BE2C (cell line): ENCODE measurements at places on chromosomes 4 and X.
A peak's percentile ranks its signal among the peaks of the same experiment; 100 is the strongest.

DNA sequence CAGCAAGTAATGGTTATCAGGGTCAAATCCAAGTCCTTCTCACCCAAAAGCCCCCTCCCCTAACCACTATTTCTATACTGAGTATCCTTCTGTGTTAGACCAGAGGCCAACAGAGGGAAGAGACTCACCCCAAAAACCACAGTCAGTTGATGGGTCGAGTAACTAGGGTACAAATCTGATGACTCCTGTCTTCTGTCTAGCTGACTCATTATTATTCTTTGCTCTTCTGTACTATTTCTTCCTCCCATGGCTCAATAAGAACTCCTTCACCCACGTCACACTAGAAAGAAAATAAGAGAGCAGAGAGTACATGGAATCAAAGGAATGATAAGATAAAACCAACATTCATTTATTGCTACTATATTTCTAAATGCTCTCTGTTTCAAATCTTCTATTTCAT lies 2.0 kb downstream of the RAB40A start:
- DNase-seq: no peak

GRCh38 chrX:1876041-1876440 lies 261.2 kb downstream of the ASMT start:
- no peak for DNase-seq

GRCh38 chrX:52261125-52261462 lies 76.4 kb downstream of the MAGED4 start:
- no peak for DNase-seq

GRCh38 chrX:152907084-152907651 lies 9.3 kb downstream of the ZNF185 start:
- DNase-seq: peak; percentile 78

- DNase-seq: no peak
Observed at GRCh38 chr4:77145842-77146185, 11.2 kb upstream of the CCNG2 start.

DNA sequence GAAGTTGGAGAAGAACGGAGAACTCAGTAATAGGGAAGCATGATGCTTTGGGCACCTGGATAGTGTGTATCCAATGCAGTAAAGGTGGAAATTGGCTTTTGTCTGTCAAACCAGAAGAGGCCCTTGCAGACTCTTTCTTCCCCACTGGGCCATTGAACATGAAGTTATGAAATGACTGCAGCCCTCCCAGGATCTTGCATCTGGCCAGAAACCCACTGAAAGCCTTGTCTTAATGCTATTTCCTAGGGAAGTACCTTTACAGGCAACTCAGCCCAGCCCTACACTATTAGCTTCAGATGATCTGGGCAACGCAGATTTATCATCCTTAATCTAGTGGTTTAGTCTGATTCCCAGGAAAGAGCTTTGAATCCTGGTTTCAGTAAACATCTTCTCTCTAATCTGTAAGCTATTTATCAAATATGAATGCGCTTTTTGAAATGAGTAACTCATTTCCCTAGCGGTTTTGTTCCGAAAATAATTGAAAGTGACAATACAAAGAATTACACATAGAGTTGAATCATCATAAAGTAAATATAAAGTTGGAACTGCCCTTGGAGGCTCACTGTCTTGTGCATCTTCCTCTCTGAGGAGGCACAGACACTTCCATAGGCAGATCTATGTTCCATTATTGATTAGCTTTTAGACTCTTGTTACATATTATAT lies 464.1 kb downstream of the IDS start:
- no peak for DNase-seq

DNA sequence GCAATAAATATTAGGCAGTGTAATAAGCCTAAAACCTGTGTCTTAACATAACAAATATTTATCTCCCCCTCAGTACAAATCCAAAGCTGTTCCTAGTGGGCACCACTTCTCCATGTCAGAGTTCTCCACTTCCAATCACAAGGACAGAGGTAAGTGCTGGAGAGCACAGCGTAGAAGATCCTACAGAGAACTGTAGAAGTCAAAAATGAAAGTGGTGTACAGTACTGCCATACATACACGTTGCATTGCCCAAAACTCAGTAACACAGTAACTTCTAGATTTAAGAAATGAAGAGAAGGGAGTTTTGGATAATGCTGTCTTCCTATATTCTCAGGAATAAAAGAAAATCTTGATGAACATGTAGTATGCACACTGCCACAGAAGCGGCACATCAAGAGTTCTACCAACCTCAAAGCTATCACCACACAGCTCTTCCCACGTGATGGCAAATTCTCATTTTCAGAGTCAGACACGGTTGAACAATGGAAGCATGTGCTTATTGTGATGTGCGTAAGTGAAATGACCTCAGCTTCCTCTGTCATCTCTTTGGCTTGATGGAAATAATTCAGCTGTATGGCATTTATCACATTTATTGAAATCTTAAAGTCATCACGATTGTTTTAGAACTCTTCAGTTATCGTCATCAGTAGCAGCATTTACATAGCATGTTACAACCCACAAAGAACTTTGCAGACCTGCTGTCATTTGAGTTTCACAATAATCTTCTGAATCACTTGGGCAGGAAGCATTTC lies 27.1 kb upstream of the SPANXN4 start:
- DNase-seq: no peak

GRCh38 chr4:139470997-139471665 lies 17.2 kb downstream of the RAB33B start:
- DNase-seq: no peak

- no peak for DNase-seq
Observed at GRCh38 chr4:4256799-4257198, 8.8 kb upstream of the TMEM128 start.

DNA sequence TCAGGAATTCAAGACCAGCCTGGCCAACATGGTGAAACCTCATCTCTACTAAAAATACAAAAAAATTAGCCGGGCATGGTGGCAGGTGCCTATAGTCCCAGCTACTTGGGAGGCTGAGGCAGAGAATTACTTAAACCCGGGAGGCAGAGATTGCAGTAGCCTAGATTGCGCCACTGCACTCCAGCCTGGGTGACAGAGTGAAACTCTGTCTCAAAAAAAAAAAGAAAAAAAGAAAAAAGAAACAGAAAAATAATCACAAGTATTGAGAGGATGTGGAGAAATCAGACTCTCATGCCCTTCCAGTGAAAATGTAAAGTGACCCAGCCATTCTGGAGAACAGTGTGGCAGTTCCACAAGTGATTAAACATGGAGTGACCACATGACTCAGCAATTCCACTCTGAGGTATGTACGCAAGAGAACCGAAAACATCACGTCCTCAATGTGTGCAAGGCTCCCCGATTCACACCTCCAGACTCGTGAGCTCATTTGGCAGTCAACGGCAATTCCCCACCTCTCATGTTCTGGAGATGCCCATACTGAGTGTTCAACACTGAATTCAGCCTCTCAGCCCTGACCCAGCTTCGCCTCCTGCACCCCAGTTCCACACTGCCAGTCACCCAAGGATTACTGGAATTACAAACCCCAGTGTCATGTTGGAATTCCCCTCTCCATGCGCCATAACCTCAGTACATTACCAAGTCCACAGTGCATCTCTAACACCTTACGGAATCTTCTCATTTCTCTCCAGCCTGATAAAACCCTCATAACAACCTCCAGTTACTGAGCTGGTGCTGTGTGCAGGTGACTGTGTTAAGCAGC lies 21.1 kb downstream of the ACOX3 start:
- DNase-seq: no peak

- DNase-seq: no peak
Observed at GRCh38 chrX:139639253-139639652, 68.7 kb downstream of the MCF2 start.

DNA sequence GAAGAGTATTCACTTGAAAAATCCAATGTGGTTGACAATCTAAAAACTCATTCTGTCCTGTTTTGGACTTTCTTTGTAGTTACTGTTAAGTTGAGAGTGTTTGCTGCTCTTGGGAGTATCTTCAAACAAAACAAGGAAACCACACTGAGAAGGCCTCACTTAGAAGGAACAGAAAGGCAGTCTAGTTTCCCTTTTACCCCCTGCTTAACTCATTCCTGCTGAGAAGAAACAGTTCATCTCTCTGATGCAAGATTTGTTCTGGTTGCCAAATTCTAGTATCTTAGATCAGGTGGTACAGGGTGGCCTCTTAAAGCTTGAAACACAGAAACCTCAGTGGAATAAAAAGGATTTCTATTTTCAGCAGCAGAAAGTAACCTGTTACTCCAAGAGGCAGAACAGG lies 41.4 kb downstream of the GUCY2F start:
- no peak for DNase-seq

GRCh38 chrX:47176101-47176740 lies 17.4 kb upstream of the UBA1 start:
- no peak for DNase-seq

DNA sequence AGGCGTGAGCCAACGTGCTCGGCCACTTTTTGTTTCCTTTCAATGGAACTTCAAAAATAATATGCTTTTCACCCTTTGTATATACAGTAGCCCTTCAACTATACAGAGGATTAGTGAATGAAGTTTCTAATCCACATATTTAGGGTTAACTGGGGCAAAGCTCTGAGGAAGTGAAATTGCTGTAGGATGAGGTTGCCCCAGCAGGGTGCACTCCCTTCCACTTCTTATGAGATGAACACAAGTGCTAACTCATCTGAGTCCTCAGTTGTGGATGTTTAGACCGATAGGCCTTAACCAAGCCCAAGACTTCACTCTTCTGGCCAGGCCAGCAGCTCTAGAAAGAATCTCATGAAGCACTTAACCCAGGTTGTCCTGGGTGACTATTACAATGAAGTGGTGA lies 29.1 kb upstream of the CT55 start:
- no peak for DNase-seq

DNA sequence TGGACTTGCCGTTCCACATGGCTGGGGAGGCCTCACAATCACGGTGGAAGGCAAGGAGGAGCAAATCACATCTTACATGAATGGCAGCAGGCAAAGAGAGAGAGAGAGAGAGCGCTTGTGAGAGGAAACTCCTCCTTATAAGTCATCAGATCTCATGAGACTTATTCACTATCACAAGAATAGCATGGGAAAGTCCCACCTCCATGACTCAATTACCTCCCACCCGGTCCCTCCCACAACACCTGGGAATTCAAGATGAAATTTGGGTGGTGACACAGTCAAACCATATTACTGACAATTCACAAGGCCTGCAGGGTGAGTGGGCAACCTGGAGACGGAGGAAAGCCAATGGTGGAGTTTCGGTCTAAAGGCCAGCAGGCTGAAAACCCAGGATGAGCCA lies 394.3 kb upstream of the TRAM1L1 start:
- DNase-seq: no peak

DNA sequence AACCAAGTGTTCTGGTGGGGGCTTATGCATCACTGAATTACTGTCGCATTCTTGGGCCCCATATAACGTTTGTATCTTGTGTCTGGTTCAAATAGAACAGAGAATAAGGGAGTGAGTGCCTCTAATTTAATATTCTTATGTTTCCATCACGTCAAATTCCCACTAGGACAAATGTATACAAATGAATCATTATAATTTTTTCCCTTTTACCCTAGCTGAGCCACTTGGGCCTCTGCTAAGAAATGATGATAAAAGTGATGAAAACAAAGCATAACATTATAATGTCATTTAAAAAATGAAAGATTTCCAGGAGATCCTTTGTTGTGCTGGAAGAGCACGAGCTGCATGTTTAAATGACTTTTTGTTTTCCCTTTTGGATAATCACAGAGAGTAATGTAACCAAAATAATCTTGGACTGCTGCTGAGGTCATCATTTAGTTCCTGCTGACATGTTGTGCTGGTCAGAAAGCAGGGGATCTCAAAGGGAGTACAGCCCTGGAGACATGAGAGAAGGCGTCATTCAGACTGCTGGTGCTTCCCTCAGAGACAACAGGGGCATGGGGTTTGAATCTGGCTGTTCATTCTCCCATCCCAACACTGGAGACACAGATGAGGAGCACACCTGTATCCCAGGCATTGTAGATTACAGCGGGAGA lies 105.1 kb upstream of the SCOC start:
- no peak for DNase-seq

- DNase-seq: no peak
Observed at GRCh38 chrX:48617542-48618340, 20.4 kb downstream of the WDR13 start.
